Stimulated activated CD8-positive, alpha-beta memory T cell treated with anti-CD3 and anti-CD28 coated beads, Interleukin-7, amount 100 ng/mL, for 1 hour (primary cell): ENCODE measurements at places on chromosomes 16 and 17.
A peak's percentile ranks its signal among the peaks of the same experiment; 100 is the strongest.

DNA sequence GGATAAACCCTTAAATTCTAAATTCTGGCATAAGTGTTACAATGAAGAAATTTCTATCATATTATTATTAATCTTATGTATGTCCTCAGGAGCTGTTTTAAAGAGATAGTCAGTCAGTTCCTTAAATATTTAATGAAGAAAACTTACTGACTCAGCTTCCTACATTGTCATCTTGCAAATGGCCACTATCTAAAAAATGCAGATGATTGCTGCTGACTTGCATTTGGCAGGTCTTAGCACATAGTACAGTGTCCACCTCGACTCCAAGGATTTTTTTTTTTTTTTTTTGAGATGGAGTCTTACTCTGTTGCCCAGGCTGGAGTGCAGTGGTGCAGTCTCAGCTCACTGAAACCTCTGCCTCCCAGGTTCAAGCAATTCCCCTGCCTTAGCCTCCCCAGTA lies 55.1 kb upstream of the CORO6 start:
- no peak for DNase-seq

GRCh38 chr17:76726776-76727718 lies at the start of gene METTL23:
METTL23 (plus strand) TSS chr17:76726839; CDS start chr17:76729711, 2,872 bp downstream.
- DNase-seq, result no peak

GRCh38 chr17:48593840-48594537 lies 410 bp upstream of the HOXB5 start:
- peak; percentile 63 for DNase-seq

- DNase-seq, result no peak
Measured at GRCh38 chr16:11168386-11169051, 87.5 kb downstream of the SOCS1 start.

DNA sequence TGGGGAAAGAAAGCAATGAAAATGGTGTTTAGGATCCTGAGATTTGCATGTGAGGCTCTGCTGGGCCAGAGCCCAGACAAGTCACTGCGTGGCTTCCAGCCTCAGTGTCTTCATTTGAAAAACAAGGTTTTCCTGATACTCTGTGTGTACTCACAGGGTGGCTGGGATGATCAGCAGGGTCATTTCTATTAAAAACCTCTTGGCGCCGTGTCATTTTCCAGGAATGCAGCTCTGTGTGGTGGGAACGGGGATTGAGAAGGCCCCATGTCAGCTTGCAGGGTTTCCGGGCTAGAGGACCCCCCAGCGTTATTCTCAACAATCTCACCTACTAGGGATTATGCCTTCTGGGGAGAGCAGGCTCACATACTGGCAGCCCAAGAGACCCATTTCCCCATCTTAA lies 73.5 kb downstream of the FOXL1 start:
- DNase-seq, result no peak

GRCh38 chr17:81445642-81446503 lies 50.6 kb downstream of the BAHCC1 start:
- DNase-seq, result no peak

DNA sequence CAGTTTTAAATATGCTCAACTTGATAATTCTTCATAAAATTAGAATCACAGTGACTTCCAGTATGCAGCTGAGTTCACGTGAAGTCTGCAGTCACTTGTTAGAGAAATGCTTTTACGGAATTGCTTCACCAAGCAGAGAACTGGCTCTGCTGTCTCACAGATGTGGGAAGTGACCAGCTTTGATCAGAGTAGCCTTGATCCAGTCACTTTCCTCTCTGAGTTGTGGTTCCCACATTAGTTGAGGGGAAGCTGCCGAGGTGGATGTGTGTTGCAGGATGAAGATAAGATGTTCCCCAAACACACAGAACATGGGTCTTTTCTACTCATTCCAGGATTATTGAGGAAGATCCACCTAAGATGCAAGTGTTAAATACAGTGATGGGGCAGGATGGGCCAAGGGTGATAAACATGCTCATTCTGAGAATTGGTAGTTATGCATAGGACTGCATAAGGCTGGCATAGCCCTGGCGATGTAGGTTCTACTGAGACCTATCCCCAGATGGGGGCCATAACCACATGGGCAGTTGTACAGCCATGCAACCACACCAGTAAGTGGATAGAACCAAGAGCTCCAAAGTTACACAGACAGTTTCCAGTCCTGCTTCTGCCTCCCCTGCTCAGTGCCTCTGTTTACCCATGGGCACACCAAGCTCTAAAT lies 168.9 kb upstream of the MAF start:
- no peak for DNase-seq

GRCh38 chr17:8377422-8377821 lies 918 bp upstream of the KRABD2 start:
- no peak for DNase-seq

DNA sequence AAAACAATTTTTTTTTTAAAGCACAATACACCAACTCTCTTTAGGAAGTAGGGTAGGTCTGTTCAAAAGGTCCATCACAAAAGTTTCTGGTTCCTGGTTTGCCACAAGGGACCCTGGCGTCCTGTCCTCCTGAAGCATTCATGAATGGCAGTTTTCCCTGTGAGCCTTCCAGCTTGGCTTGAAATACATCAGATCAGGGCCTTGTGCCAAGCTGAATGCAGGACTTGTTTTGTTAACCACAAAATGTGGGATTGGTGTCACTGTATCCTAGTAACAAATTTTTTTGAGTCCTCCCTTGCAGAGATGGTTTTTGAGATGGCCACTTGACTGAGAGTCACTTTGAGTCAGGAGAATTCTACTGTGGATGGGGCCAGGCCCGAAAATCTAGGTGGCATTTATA lies 3.9 kb downstream of the GNAO1 start:
- DNase-seq, result no peak

DNA sequence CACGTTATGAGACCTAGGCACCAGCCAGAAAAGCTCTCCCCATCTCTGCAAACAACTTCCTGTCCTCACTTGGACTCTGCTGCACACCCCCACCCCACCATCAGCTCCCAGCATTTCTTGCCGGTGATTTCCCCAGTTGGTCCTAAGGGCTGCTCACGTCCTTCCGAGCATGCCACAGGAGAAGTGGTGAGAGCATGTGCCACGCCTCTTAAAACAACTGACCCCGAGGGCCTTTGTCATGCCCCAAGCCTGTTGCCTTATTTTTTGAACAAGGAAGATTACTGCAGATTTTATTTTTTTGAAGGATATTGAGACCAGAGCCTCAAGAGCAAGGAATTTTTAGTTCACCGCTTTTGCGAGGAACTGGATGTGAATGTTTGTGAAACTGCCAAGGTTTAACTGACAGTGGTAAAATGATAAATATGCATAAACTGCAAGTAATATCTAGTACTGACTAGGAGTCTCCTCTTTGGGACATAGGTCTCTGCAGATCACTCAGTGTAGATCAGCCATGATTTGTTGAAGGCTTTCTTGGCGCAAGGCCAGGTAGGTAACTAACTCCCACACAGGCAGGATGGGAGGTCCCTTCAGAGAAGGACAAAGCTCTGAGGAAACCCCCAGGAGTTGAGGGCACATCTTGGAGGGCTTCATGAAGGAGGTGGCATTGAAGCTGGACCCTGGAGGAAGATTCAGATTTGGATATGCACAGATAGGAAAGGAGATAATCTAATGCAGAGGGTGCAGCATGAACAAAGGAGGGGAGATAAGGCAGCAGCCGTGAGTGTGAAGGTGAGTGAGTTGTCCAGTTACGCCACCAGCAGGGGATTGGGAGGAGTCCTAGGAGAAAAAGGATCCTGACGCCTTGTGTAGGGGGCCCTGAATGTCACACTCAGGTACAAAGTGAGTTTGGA lies 44.7 kb downstream of the TMEM132E start:
- no peak for DNase-seq
